ENCODE measurements at places on chromosomes 11 and 22. TPM values are rescaled to one million over a fixed set of nuclear protein-coding genes. Genes with fewer than 3 reads are reported as not detected.

NRXN2 gene
- 3.2 TPM for total RNA-seq

OR4C15 gene
- total RNA-seq: not detected

MAPK8IP1 gene
- total RNA-seq: 10.0 TPM

GPHA2 gene
- total RNA-seq: not detected

YAP1 gene
- 96.9 TPM for total RNA-seq

MRPL17 gene
- total RNA-seq: 44.6 TPM

SBF2 gene
- total RNA-seq: 25.2 TPM

SPTY2D1 gene
- 14.2 TPM for total RNA-seq

KIRREL3 gene
- 0.23 TPM for total RNA-seq

FAM181B gene
- not detected for total RNA-seq

PIWIL4 gene
- total RNA-seq: 0.82 TPM

INPPL1 gene
- total RNA-seq: 71.9 TPM

OR5AK2 gene
- total RNA-seq: not detected

SLN gene
- total RNA-seq: 0.17 TPM

TIGD3 gene
- not detected for total RNA-seq

Measured in pericardium fibroblast (primary cell).